Stimulated activated memory B cell treated with anti-CD40 and anti-IgM and Interleukin-4, amounts not matched to agents 10 μg/mL and 1 μg/mL and 100 μg/mL, for 72 hours (primary cell): ENCODE measurements at places on chromosomes 5 and 9.

DNA sequence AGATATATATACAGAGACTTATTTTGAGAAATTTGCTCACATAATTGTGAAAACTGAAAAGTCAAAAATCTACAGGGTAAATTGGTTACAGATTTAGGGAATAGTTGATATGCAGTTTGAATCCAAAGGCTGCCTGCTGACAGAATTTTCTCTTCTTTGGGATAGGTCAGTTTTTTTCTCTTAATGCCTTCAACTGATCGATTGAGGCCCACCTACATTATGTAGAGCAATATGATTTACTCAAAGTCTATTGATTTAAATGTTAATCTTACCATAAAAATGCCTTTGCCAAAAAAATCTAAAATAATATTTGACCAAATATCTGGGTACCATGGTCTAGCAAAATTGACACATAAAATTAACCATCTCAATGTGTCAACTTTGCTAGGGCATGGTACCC, 3.9 kb upstream of the GHR start:
- no peak for ATAC-seq

- no peak for ATAC-seq
These were observed 22.0 kb upstream of the TEK start for GRCh38 chr9:27086818-27087680.

GRCh38 chr9:135310134-135310533, 169.4 kb upstream of the PPP1R26 start:
- ATAC-seq, result no peak

DNA sequence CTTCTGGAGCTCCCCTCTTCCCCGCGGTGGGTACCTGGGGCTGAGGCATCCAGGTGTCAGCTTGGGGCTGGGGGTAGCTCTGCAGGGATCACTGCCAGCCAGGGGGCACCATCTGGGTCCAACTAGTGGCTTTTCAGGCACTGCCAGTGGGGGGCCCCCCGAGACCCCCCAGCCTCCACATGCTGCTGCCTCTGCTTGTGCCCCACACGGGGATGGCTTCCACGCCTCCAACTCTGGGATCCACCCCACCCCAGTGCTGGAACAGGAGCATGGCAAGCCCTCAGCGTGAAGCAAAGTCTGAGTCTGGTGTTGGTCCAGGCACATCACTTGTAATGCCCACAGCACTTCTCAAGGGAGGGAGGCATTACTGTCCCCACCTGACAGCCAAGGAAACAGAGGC, 260.5 kb upstream of the MVB12B start:
- ATAC-seq, result no peak

DNA sequence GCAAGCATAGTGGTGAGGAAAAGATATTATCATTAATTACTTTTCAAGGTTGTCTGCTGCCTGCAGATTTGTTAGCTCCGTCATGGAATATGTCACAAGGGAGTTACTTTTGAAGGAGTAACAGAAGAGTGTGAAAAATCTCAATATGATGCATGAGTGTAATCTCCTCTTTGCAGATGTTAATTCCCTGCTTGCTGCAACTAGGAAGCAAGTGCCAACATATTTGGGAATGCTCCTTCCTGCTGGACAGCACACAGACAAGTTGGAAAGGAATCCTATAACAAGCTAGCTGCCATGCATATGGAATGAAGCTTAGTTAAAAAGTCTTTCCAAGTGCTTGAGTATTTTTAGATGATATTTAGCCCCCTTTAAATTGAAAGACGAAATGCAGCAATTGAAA, 2023.6 kb upstream of the CDH6 start:
- ATAC-seq, result no peak

DNA sequence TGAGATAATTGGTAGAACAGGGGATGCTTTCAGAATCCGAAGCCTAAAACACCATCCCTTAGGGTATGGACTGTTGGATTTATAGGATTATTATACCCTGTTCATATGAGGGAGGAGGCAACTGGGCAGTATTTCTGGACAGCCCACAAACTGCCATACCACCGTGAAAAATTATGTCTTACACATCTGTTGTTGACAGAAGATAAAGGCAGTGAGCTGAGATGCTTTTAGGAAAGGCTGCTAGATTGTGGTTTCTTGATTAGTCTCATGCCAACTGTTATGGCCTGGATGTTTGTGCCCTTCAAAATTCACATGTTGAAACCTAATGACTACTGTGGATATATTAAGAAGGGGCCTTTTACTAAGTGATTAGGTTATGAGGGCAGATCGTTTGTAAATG, 83.7 kb upstream of the DHFR start:
- ATAC-seq, result no peak

- no peak for ATAC-seq
These were observed 30.4 kb downstream of the SETX start for GRCh38 chr9:132324425-132324824.

DNA sequence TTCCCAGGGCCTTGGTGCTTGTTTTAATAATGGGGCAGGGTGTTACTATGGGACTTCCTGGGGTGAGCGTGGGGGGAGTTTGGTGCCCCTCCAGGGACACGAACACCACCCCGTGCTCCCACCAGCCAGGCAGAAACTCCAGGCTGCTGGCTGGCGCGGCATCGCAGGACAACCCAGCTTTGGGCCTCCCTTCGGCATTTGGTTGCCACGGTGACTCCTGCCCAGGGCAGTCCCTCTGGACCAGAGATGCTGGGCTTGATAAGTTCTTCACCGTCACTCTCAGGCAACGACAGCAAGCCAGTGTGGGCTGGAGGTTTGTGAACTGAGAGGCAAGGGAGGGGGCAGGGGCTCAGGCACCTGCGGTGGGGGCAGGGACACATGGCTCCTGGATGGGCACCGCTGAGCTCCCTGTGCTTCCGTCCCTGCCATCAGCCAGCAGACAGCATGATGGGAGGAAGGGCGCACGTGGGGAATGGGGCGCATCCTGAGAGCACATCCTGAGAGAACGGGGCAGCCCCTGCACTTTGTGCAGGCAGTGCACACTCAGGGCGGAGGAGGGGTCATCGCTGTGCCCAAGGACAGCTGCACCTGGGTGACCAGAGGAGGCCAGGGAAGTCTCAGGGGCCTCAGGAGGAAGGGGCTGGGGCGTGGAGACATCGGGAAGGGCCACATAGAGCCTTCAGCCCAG, 116.4 kb downstream of the RXRA start:
- no peak for ATAC-seq

- ATAC-seq, result no peak
These were observed 23.4 kb downstream of the TENT4A start for GRCh38 chr5:6736524-6737042.

GRCh38 chr5:116421080-116421629, 153.5 kb downstream of the SEMA6A start:
- ATAC-seq, result no peak

DNA sequence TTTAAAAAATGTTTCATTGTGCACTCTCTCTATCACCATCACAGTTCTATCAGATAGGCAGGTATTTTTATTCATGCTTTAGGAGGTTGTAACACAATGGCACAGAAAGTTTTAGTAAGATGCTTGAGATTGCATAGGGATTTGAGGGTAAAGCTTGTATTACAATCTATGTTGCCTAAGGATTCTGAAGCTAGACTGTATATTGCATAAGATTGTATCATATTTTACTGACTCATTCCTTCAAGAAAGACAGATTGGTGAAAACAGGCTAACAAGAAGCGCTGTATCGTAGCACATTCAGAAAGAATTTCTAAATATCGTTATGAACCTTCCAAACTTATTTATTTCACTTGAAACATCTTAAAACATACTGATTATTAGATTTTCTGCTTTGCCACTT, 577.7 kb downstream of the EBF1 start:
- ATAC-seq, result no peak

- ATAC-seq, result no peak
These were observed 2258.8 kb upstream of the WWC1 start for GRCh38 chr5:166032601-166033000.

- no peak for ATAC-seq
These were observed 204.1 kb downstream of the CDH12 start for GRCh38 chr5:22649074-22649473.

DNA sequence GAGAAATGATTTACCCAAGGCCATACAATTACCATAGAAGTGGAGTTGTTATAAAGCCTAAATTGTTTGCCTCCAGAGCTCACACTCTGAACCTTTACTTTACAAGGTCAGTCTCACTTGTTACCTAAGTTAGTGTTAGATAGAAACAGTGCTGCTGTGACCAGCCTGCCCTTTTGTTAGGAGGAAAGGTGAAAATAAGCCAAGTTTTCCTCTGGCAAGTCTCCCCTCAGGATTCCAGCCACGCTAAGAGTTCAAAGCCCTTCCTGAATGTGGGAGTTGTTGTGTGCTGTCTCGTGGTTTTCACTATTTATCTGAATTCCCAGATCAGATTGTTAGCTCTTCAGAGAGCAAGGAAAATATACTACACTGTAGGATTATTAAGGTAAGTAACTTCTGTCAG, 260.0 kb downstream of the SGCD start:
- no peak for ATAC-seq

- no peak for ATAC-seq
These were observed 12.9 kb upstream of the WDR38 start for GRCh38 chr9:124840300-124840833.

DNA sequence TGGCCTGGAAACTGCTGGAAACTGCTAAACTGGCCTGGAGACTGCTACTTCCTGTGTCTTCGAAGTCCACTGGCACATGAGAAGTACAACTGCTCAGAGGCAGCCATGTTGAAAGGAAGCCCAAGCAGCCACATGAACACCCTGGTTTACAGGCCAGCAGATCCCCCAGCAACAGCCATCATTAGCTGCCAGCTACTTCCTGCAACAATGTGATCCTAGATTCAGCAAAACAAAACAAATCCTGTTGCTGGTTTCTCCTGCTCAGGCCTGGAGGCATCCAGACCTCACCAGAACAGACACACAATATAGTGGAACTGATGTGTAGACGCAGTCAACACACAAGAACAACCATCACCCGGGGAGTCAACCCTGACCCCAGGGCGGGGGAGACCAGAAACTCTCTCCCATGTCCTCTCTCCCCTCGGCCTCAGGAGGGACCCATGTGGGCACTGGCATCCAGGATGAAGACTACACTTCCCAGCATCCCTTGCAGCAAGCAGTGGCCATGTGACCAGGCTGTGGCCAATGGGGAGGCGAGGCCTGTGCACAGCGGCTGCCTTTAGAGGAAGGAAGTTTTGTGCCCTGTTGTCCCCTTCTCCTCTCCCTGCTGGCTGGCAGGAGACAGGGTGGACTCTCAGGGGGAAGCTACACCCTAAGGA, 9.2 kb upstream of the LCN15 start:
- ATAC-seq, result peak; percentile 78

GRCh38 chr5:132756542-132756941, 9.3 kb downstream of the CCNI2 start:
- no peak for ATAC-seq

DNA sequence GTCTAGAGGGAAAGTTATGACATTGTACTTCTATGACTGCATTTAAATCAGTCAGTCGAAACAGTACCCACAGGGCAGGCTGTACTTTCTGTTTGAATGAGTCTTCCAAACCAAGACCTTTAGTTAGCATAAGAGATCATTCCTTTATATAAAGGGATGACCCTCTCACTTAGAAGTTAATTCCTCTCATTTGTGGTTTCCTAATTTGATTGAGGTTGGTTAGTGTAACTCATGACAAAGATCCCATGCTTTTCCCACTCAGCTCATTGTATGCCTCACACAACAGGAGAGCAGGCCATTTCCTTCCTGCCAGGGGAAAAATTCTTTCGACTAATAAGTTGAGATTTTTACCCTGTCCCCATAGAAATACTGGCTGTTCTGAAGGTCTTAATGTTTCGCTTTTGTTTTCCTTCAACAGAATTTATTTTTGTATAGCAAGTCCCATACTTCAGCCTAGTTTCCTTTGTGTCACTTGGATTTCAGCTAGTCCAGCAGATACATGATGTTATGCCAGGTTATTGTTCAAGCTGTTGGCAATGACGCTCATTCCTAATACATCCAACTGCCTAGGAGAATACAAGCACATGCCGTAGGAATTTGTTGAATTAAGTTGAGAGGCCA, 500.7 kb downstream of the SPATA31D1 start:
- ATAC-seq, result no peak

GRCh38 chr5:98769959-98770208, 3.6 kb upstream of the RGMB start:
- no peak for ATAC-seq

DNA sequence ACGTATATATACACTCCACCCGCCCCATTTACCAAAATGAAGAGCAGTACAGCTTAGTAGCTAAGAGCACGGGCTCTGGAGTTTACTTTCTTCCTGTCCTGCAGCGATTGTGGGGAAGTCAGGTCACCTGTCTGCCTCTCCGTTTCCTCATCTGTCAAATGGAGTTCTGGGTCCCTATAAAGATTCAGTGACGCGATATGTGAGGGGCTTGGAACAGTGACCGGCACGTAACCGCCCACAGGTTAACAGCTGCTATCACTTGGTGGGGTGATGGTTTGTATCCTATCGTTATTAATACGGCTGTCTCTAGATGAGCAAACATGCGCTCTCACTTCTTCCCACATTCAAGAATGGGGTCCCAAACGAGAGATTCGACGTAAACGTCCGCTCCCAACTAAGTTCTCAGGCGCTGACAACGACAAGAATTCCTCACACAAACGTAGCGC, 426 bp downstream of the FAM114A2 start:
- peak; percentile 81 for ATAC-seq

DNA sequence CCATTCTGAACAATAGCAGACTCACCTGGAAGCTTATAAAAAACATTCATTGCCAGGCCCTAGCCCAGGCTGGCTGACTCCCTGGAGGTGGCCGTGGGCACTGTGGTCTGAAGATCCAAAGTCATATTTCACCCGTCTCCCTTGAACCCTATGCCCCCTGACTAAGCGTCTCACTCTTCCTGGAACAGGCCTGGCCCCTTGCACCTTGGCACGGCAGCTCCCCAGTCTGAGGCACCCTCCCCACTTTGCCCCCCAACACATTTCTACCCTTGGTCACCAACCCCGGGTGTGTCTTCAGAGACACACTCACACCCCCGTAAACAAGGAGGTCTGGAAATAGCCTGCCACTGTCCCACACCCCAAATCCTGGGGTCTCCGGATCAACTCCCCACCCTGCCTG, 68.6 kb upstream of the LMX1B start:
- no peak for ATAC-seq

GRCh38 chr5:169020102-169020501, 280.8 kb downstream of the SLIT3 start:
- ATAC-seq, result no peak
